ENCODE measurements at places on chromosomes 6 and 20.

GRCh38 chr20:41137614-41138474, 501 bp downstream of the PLCG1 start:
- DNase-seq: peak; percentile 69

GRCh38 chr6:35473075-35473849, 5.1 kb downstream of the RPL10A start:
- no peak for DNase-seq

GRCh38 chr20:38304845-38305447, 990 bp downstream of the BPI start:
- DNase-seq: no peak

DNA sequence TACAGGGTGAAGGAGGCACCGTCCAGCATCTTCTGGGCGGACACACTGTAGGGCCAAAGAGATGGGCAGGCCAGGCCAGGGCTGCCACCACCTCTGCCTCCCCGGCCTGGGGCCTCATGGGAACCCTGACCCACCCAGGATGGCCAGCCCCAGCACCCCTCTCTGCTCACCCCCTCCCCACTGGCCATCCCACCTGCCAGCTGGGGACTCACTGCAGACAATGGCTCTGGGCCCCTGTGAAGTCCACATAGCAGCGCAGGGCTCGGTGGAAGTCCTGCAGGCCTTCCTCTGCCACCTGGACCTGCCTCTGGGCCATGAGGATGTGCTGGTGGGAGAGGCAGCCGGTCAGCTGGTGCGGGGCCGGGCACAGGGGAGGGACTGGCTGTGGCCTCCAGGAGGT, 3.6 kb upstream of the C20orf144 start:
- no peak for DNase-seq

DNA sequence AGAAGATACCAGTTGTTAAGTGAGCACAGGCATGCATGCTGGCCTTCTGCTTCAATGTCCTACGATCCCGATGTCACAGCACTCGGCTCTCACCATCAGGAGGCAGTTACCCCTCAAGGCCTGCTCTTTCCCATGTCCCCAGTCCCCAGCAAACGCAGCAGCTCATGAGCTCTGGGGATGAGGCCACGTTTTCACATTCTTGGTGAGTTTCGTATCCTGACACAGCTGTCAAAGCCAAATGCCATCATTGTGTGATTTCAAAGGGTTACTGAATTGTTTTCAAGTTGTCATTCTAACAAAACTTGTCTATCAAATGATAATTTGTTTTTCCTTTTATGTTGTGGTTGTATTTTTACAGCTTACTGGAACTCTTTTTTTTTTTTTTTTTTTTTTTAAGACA, 226.9 kb upstream of the KCNG1 start:
- DNase-seq: no peak

DNA sequence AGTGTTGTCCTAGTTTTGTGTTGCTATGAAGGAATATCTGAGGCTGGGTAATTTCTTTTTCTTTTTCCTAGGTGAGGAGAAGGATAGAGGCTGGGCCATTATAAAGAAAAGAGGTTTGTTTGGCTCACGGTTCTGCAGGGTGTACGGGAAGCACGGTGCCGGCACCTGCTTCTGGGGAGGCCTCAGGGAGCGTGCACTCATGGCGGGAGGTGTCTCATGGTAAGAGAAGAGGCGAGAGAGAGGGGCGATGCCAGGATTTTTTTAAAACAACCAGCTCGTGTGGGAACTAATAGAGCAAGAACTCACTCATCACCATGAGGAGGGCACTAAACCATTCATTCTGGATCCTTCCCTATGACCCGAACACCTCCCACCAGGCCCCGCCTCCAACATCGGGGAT, 14.2 kb upstream of the NPBWR2 start:
- no peak for DNase-seq

- DNase-seq: no peak
These were observed 25.7 kb upstream of the HINT3 start for GRCh38 chr6:125930765-125931418.

DNA sequence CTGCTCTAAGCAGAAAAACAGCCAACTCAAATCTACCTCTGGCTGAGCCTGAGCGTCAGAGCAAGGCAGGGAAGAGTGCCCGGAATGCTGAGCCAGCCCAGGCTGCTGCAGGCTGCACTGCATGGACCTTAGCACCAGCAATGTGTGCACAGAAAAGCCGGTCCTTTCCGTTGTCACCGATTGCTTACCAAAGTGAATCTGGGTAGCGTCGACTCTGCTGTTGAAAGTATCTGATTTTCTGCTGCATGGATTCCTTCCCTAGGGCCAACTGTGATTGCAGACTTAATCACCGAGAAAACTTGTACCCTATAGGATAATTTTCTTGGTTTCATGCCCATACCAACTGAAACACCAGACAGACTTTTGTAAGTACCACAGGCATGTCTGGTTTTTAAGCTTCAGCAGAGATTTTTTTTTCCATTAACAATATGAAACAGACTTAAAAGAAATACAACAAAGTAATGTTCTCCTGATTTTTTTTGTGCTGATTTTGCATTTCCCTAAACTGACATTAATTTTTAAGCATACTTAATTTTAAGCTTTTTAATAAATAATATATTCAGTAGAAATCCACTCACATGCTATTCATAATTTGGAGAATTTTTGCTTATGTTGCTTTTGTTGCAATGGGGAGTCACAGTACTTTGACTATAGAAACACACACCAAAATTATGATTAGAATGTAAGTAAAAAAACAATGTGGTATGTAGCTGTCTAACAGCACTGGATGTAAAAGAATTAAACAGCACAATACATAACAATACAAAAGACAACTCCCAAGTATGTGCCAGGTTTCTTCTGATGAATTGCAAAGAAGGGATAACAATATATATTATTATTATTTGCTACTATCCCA, 218.0 kb downstream of the THBS2 start:
- DNase-seq: no peak

DNA sequence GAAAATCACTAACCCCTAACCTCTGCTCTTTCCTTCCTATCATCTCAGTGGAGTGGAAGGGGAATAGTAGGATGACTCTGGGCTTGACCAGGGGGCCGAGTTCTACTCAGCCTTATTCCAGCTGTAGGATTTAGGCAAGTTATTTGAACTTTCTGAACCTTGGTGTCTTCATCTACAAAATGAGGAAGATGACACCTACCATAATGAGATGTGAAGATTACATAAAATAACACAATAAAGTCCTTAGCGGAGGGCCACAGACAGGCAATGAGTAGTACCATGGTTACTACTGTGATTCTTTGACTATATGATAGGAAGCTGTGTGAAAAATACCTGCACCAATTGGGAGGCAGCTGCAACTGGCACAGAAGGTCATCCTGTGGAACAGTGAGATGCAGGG, 53.6 kb upstream of the PIM1 start:
- DNase-seq: no peak

GRCh38 chr6:161169696-161170095, 104.2 kb downstream of the AGPAT4 start:
- no peak for DNase-seq

DNA sequence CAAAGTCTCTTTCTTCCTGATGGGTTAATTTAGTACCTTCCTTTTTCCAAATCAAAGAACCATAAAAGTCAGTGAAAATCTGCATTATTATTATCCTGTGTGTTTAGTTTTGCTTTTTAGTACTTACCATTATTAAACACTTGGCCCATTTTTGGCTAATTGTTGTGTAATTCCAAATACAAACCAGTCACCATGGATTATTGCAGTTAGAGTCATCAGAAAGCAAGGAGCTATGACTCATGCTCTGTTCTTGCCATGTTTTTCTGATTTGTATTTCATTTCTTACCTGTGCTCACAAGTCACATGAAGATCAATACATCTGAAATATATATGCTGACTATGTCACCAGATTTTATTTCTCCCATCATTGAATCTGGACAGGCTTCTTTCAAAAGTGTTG, 31.3 kb downstream of the SLC22A3 start:
- DNase-seq: no peak

DNA sequence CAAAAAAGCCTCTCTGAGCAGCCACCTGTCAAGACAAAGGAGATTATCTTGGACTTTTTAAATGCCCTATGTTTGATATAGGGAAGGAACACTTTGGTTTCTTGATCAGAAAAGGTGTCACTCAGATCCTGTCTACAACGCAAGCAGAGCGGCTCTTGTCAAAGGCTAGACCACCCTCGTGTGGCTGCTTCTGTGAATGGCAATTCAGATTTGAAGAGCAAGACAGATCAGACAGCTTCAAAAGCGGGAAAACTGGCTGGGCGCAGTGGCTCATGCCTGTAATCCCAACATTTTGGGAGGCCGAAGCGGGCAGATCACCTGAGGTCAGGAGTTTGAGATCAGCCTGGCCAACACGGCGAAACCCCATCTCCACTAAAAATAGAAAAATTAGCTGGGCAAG, 10.1 kb upstream of the NXT1 start:
- DNase-seq: peak; percentile 29
